ENCODE measurements at places on chromosomes 12 and 14.

DNA sequence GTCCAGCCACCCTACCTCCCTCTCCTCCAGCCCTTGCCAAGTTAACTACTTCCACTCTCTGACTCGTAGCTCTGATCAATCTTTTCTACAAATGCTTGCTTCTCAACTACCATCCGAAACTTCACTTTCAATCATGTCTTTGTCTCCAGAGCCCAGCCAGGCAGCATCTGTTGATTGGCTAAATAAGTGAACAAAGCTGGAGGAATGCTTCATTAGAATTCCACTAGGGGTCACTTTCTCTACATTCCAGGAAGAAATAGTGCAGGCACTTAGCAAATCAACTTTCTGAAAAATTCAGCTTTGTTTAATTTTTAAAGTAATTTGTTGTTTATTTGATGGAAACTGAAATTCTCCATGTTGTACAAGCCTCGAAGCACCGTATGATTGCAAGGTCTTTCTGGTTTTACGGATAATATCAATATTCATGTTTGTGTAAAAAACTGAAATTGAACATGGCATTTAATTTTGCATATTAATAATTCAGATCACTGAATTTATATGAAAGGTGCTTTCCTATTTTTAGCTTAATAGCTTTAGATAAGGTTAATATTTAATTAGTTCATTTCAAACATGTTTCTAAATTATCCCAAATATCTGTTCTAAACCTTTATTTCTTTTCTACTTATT, 32.4 kb upstream of the HELB start:
- no peak for DNase-seq

- no peak for DNase-seq
These were observed 21.1 kb downstream of the TMX1 start for GRCh38 chr14:51261151-51261550.

GRCh38 chr12:14885718-14886221, at the start of gene MGP:
Gene MGP (minus strand): TSS chr12:14885854. CDS start chr12:14885791, 63 bp downstream.
- no peak for DNase-seq

DNA sequence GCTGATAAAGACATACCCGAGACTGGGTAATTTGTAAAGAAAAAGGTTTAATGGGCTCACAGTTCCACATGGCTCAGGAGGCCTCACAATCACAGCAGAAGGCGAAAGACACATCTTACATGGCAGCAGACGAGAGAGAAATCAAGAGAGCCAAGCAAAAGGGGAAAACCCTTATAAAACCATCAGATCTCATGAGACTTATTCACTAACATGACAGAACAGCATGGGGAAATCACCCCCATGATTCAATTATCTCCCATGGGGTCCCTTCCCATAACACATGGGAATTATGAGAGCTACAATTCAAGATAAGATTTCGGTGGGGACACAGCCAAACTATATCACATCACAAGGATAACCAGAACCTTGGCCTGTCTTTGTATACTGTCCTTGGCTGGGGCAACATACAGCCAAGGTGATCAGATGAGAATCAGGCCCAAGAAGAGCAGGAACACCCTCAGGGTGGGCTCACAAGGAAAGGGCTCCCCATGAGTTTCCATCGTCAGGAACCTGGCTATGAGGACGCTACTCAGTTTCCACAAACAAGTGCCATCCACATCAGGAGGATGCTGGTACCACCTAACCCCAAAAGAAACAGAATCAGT, 152.7 kb downstream of the FOXN3 start:
- no peak for DNase-seq

- no peak for DNase-seq
These were observed 89.0 kb downstream of the SETD3 start for GRCh38 chr14:99391671-99392070.

- DNase-seq: no peak
These were observed 64.6 kb downstream of the C14orf132 start for GRCh38 chr14:96103560-96104460.

- DNase-seq: no peak
These were observed 67.3 kb upstream of the HOXC13 start for GRCh38 chr12:53871367-53871766.

DNA sequence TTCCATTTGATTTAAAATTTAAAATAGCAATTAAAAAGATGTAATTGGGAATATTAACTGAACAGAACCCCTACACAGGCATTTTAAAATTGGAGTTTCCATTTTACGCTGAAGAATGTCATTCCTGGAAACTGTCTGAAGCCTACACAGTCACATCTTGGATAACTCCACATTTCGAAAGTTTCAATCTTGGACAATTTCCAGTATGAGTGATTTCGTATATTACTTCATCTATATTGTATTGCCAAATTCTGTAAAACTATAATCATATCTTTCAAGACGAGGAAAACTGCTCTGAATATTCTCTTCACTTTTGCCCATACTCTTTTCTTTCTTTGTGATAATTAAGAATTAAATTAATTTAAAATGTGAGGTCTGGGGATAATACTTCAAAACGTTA, 194.2 kb upstream of the ABCD2 start:
- DNase-seq: no peak

DNA sequence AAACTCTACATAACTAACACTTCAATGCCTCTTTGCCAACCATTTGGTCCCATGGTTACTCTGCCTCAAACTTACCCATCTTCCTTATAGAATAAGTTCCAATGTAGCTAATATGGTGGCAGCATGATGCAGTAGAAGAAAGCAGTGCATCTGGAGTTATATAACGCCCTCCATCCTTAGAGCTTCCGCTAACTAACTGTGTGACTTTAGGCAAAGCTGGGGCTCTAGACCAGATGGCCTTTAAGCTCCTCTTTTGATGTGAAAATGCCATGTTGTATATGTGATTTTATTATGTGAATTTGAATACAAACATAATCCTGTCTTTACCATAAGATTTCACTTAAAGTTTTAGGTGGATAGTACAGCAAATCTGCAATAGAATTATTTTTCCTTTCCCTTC, 6.1 kb downstream of the ABCD2 start:
- DNase-seq: no peak

- no peak for DNase-seq
These were observed 41.0 kb upstream of the PYGL start for GRCh38 chr14:50985124-50985858.

DNA sequence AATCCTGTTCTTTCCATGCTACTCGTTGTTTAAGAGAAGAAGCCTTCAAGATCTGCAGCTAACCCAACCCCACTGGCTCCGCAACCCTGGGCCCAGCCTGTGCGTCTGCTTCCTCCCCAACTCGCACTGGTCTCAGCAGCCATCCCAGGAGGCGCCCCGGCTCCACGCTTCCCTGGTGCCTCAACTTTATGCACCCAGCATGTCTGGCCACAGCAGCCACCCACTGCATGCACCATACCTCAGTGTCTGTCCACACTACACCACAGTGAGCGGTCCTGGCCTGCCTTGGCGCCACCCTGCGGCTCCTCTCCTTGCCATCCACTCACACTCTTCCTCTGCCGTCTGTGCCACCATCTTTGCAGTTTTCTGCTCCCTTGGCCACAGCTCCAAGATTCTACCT, 27.0 kb upstream of the DHRS4 start:
- DNase-seq: no peak

DNA sequence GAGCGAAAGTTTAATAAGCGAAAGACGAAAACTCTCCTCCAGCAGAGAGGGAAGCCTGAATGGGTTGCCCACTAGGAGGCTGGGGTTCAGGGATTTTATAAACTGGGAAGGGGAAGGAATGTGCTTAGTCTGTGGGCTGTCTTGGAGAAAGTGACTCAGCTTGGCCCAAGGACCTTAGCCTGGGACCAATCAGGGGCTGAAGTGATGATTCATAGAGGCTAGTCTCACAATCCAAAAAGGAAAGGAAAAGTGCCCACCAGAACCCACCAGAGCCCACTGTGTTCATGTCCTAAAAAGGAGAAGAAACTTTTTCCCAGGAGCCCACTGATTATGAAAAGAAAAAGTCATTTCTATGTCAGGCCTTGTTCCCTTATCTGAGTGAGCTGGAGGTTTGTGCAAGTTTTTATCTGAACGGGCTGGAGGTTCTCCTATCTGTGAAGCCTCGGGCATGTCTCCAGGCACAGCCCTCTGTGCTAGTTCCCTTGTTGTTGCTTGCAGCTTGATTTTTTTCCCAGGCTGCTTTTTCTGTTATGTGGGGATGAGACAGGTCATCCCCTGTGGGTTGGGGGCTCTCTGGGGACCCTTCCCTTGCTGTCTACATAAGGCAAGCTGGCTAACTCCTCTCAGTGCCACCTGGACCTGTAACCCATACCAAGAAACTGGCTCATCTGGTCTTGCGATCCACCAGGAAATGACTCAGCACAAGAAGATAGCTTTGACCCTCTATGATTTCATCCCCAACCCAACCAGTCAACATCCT, 8.3 kb upstream of the GOLGA5 start:
- DNase-seq: no peak

- DNase-seq: no peak
These were observed 415.3 kb downstream of the SOX5 start for GRCh38 chr12:23534196-23534595.

DNA sequence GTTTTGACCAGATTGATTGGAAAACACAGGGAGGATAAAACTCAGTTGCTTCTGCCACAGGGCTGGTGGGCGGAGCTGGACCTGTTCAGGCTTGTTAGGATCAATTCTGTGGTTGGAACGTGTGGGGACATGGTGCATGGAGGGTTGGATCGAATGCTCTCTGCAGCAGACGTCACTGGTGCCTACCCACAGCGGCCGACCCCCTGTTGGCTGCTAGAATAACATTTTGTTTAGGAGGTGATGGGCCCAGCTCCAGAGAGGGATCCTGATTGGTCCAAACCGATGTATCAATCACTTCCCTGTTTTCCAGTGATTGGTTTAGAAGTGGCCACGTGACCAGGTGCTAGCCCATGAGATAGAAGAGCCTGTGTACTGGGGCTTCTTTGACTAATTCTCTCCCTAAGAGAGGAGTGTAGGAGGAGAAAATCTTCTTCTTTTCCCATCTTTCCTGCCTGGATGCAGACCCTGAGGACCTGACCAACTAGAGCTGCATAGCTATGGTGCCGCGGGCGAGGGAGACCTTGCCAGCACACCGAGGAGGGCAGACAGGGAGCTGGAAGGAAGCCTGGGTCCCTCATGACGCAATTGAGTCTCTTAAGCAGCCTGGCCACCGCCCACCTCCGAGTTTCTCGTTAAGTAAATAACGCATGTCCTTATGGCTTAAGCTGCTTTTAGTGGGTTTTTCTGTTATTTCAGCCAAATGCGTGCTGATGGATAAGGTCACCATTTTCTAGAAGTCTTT, 163.5 kb downstream of the AACS start:
- no peak for DNase-seq

DNA sequence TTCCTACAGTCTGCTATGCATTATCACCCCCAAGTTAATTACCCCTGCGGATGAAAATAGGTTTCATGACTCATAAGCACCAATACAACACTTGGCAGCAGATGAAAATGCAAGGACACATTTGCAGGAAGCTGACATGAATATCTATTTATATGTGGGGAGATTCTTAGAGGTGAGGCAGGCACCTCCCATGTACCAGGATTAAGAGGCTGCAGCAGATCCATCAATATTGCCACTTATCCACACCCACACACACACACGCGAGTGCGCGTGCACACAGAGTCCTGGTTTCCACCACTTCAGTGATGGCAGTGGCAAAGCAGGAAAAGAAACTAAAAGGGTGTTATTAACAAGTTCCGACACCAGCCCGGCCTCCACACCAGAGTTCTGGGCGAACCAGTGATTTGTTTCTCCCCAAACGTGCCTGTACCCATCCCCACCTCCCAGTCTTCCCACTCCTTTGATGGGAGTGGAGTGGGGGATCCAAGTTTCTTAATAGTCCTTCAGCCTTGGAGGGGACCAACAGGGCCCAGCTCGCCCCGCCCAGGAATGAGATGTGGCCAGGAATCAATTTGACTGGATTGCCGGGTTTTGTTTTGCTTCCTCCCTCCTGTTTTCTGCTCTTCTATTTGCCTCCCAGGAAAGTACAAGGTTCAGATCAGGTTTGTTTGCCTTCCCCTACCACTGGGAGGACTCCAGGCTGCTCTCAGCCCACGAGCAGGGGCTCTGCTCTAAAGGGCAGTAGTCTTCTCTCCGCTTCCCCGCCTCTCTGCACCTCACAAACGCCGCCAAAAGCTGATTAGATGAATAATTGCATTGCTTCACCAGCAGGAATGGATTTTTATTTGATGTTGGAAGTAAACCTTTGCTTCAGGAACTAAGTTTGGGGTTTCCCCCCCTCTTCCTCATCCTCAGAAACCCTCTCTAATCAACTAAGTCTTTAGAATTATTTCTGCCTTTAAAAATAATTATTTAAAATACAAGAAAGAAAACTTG, 5.2 kb downstream of the IRF2BPL start:
- DNase-seq: no peak

GRCh38 chr12:67410246-67410645, 141.1 kb downstream of the CAND1 start:
- DNase-seq: no peak

DNA sequence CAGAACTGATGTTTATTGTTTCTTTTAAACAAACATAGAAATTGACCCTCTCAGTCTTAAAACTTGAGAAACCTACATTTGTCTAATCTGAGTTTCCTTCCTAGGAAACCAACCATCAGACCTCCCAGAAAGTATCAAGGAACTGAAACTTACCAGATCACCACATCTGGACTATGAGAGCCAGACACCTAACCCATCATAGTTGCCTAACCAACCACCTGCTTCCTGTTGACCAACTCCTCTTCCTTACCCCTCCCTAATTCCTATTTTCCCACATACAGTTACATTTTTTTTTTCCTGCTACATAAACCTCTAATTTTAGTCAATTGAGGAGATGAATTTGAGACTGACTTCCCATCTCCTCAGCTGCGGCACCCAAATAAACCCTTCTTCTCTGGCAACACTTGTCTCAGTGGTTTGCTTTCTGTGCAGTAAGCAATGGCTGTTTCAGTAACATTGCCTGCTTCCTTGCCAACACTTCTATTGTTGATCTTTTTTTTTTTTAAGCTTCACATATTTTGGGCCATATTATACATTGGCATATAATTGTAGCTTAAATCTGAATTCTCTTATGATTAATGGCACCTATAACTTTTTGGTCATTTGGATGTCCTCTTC, 34.3 kb downstream of the KLRD1 start:
- DNase-seq: no peak

DNA sequence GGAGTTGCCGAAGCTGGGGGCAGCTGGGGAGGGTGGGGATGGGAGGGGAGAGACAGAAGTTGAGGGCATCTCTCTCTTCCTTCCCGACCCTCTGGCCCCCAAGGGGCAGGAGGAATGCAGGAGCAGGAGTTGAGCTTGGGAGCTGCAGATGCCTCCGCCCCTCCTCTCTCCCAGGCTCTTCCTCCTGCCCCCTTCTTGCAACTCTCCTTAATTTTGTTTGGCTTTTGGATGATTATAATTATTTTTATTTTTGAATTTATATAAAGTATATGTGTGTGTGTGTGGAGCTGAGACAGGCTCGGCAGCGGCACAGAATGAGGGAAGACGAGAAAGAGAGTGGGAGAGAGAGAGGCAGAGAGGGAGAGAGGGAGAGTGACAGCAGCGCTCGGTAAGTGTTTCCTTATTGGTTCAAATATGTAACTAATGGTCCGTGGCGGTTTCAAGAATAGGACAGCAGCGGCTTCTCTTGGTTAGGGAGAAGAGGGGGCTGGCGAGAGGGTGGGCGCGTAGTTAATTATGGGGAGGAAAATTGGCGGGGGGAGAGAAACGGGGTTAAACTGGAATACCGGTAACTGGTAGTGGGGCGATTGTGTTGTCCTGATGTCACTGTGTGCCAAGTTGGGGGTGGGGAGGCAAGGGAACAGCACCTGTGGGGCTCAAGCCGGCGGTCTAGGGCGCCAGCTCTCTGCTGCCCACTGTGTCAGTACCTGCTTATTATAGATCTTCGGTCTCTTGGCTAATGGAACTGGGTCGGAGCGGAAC, 8.4 kb downstream of the HOXC8 start:
- DNase-seq: no peak

GRCh38 chr14:91774140-91775096, 42.5 kb upstream of the CATSPERB start:
- no peak for DNase-seq

Data from activated CD4-positive, alpha-beta T cell treated with anti-CD3 and anti-CD28 coated beads for 1 hour (primary cell).